Caco-2 (cell line): ENCODE measurements at places on chromosomes 11 and 22. TPM values are rescaled to one million over a fixed set of nuclear protein-coding genes. Genes with fewer than 3 reads are reported as not detected.
A peak's percentile ranks its signal among the peaks of the same experiment; 100 is the strongest.

The CHRNA10 gene
- total RNA-seq: 3.6 and 3.9 TPM in 2 replicates

The APOBEC3B gene
- 55.8 and 60.9 TPM in 2 replicates for total RNA-seq

The GAB2 gene
- 58.6 and 67.3 TPM in 2 replicates for total RNA-seq

The FGF4 gene
- total RNA-seq: not detected in 2 replicates

The SHISAL1 gene
- not detected in 2 replicates for total RNA-seq

The RTN4R gene
- 10.7 and 11.1 TPM in 2 replicates for total RNA-seq

The NXPE1 gene
- total RNA-seq: not detected in 2 replicates

The CARD18 gene
- total RNA-seq: not detected in 2 replicates

GRCh38 chr22:29854432-29854831 lies 16.4 kb upstream of the ASCC2 start:
- no peak for DNase-seq

DNA sequence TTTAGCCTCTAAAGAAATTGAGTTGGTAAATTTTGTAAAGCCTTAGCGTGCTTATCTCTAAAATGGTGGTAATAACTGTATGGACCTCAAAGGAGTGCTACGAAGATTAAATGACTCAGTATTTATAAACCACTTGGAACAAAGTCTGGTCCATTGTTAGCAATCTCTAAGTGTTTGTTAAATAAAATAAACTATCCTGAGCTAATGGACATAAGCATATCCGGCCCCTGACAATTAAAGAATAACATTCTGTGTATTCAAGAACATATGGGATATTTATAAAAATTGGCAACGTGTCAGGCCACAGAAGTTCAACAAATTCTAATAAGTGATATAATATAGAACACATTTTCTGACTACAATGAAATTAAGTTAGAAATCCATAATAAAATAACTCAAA lies 71.0 kb downstream of the MYEOV start:
- no peak for DNase-seq

- peak; percentile 72 for DNase-seq
Observed at GRCh38 chr11:82733444-82734119, at the start of gene FAM181B. TSS of gene FAM181B (minus strand) at chr11:82733864. CDS start at chr11:82733729, 135 bp downstream.

DNA sequence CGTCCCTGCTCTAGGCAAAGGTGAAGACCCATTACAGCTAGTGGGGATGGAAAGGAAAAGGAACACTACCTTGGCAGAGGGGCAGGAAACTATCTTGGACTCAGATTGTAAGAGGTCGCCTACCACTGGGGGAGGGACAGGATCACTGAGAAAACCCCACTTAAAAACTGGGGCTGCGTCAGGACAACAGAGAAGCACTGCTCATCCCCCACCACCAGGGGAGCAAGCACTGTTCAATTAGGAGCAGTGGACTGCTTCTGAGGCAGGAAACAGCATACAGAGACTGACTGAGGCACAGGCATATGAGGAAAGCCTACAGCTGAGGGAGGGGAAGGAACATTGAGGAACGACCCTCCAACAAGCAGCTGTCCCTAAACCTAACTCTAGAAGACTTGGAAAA lies 20.8 kb upstream of the DLAT start:
- DNase-seq: peak; percentile 73

DNA sequence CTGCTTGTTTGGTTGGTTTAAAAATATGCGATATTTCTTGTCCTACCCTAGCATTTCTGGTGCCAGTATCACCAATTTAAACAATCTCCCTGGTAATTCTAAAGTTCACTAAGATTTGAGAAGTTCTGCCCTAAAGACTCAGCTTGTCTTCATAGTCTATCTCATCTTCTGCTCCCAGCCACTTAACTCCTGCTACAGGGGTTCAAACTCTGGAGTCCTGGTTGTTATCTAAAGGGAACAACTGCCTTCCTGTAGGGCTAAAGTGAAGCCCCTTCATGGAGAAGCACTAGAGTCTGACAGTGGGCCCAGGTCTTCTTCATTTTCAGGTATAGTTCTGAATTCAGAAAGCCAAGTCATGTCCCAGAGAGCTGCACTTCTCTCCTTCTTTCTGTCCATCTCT lies 73.2 kb downstream of the CTNND1 start:
- DNase-seq: no peak

- no peak for DNase-seq
Observed at GRCh38 chr22:17897858-17898257, 123.6 kb upstream of the BID start.

- no peak for DNase-seq
Observed at GRCh38 chr11:20042045-20042639, 118.1 kb downstream of the DBX1 start.

DNA sequence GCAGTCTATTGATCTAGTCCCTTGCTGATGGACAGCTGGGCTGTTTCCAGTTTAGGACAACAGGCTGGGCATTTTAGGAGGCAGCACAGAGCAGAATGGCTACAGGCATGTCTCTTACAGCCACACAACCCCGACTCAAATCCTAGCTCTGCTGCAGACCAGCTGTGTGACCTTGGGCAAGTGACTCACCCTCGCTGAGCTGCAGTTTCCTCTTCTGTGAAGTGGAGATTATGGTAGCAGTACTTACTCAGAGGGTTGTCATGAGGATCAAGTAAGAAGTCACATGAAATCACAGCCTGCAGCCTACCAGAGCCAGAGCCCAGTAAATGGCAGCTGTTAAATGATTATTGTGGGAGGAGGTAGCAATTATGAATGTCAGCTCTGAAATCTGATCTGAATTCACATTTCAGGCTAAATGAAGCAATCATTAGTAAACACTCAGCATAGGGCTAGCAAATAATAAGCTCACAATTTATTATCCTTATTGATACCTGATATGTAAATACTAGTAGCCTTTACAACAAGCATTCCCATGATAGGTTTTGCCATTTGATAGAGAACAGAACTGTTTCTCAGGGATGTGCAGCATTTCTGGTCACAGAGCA lies 58.9 kb downstream of the MYEOV start:
- no peak for DNase-seq

DNA sequence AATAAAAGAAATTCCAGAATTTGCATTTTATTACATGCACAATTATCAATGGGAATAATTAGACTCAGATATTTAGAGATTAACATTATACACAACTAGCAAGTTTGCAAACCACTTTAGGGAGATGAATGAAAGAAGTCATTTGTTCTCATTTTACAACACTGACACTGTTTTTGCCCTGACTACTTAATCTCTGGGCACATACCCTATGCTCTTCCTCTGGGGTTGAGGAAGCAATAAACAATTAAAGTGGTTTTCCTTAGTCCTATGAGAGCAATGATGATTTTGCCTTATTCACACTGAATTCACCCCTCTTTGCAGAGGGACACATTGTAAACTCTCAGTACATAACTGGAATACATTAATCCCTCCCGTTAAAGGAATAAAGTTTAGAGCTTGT lies 72.7 kb downstream of the TRPC6 start:
- no peak for DNase-seq

GRCh38 chr11:109401545-109401944 lies 20.4 kb upstream of the C11orf87 start:
- DNase-seq: no peak

GRCh38 chr11:125156346-125157117 lies 8.0 kb upstream of the PKNOX2 start:
- no peak for DNase-seq

- no peak for DNase-seq
Observed at GRCh38 chr22:48321986-48322545, 1505.6 kb downstream of the BRD1 start.

DNA sequence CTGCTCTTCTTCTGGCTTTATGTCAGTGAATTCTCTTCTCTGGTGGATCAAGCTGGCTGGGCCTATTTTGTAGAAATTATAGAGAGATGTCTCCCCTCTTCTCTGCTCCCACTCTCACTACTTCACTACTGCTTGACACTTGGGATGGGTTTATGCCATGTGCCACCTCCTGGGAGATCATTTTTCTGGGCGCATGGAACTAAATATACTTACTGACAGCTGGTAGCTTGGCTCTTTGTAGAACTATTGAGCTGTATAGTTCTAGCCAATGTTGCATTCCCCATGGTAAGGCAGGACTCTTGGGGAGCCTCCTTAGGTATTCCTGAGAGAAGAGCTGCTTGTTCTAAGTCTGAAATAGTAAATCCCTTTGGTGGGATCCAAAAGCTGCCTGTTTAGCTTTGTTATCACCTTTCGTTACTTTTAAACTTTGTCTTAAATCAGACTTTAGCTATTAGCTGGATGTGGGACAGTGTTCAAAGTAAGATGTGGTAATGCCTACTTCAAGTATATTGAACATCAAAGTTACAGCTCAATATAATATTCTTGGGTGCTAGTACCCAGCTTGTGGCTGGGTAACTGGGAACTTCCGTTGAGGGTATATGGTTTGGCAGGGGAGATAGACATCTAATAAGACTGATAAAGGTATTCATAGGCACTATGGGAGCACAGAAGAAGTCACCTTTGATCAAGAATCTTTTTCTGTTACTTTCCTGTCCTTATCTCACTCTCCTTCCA lies 87.5 kb upstream of the RRM1 start:
- no peak for DNase-seq

- peak; percentile 21 for DNase-seq
Observed at GRCh38 chr11:2771758-2772466, 72.1 kb upstream of the KCNQ1OT1 start.

- DNase-seq: no peak
Observed at GRCh38 chr11:121996574-121996973, 119.4 kb downstream of the BLID start.

- peak; percentile 57 for DNase-seq
Observed at GRCh38 chr11:119056421-119056999, 495 bp downstream of the HYOU1 start.

GRCh38 chr11:28144808-28145207 lies 36.6 kb downstream of the METTL15 start:
- DNase-seq: no peak

DNA sequence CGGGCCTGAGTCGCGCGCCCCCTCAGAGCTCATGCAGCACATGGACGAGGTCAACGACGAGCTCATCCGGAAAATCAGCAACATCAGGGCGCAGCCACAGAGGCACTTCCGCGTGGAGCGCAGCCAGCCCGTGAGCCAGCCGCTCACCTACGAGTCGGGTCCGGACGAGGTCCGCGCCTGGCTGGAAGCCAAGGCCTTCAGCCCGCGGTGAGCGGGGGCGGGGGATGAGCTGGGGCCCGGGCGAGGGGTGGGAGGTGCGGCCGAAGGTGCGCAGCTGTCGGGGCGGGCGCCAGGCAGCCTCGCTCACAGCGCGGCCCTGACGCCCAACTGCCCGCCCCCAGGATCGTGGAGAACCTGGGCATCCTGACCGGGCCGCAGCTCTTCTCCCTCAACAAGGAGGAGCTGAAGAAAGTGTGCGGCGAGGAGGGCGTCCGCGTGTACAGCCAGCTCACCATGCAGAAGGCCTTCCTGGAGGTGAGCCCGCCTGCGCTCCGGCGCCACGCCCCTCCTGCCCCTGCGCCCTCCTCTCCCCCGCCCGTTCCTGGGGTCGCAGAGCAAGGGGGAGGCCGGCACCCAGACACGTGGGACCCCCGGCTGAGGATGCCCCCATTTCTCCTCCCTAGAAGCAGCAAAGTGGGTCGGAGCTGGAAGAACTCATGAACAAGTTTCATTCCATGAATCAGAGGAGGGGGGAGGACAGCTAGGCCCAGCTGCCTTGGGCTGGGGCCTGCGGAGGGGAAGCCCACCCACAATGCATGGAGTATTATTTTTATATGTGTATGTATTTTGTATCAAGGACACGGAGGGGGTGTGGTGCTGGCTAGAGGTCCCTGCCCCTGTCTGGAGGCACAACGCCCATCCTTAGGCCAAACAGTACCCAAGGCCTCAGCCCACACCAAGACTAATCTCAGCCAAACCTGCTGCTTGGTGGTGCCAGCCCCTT lies 20.5 kb downstream of the EPS8L2 start:
- DNase-seq: no peak

- DNase-seq: no peak
Observed at GRCh38 chr11:35112056-35112845, 26.7 kb upstream of the CD44 start.

GRCh38 chr22:30026756-30027155 lies 53.5 kb upstream of the HORMAD2 start:
- no peak for DNase-seq

DNA sequence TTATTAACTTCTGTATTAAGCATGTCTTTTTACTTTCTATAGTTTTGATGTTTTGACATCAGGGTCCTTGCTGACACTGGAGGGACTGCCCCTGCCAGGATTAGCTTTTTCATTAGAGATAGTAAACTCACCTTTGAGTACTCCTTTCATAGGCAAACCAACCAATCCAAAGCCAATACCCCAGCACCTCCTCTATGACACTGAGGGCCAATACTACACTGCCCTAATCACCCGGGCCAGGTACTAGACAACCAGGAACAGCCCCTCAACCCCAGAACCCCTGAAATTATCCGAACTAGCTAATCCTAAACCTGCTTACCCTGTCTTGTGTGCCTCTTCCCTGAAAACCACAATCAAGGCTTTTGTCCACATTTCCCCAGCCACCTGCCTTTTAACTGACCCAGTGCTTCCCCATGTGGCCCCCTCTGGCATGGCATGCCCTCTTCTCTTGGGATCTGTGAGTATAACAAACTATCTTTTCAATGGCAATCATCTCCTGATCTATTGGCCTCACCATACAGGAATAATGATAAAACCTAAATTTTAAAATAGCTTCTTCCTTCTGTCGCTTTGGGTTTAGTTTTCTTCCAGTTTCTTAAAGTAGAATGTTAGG lies 31.2 kb downstream of the RAB6A start:
- peak; percentile 65 for DNase-seq

DNA sequence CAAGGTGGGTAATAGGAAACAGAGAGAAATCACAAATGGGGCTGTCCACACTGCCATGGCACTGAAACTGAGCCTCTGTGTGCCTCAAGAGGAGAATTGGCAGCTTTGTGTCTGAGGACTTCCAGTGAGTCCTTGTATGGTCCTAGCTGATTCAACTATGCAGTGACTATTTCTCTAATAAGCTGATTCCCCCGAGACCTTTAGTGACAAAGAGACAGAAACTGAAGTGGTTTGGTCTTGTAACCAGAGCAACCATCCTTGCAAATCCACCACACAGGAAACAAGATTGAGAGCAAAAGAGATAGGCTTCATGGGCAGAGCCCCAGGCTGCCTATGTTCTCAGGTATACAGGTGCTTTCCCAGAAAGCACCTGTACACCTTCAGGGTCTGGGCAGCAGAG lies 1038.5 kb downstream of the NTM start:
- DNase-seq: no peak

- no peak for DNase-seq
Observed at GRCh38 chr22:32482708-32483107, 8.1 kb downstream of the FBXO7 start.

GRCh38 chr22:40247976-40248375 lies 70.3 kb downstream of the TNRC6B start:
- no peak for DNase-seq

DNA sequence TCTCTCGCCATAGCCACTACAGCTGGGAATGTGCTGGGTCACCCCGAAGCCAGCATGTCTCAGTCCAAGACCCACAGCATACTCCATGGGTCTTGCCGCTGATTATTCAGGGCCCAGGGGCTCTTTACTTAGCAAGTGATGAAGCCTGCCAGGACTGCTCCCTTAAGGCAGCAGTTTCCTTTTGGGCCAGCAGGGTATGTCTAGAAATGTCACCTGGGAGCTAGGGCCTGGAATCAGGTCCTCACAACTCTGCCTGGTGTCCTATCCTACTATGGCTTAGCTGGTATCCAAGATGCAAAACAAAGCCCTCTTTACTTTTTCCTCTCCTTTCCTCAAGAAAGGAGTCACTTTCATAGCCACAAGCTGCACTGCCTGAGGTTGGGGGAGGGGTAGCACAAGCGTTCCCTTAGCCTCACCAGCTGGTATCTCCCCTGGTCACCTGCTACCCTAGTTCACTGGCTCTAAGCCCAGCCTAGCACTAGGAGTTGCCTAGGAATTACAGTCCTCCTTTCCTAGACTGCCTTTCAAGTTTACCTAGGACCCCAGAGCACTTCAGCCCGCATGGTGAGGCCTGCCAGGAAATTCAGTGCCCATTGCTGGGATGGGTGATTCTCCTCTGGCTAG lies 22.6 kb upstream of the NCR3LG1 start:
- no peak for DNase-seq

GRCh38 chr11:24965748-24966147 lies 468.9 kb downstream of the LUZP2 start:
- no peak for DNase-seq
